Nucleus accumbens (tissue), 56 donors: ENCODE measurements at places on chromosomes 1 and 21.

DNA sequence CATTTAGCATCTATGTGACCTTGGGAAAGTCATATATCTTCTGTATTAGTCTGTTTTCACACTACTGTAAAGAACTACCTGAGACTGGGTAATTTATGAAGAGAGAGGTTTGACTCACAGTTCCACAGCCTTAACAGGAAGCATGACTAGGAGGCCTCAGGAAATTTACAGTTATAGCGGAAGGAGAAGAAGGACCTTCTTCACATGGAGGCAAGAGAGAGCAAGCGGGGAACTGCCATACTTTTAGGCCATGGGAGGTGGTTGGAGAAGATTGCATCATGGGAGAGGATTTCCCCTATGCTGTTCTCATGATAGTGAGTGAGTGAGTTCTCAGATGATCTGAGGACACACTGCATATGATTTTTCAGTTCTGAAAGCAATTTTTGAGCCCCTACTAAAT, 87.9 kb downstream of the CLEC20A start:
- DNase-seq = no peak

DNA sequence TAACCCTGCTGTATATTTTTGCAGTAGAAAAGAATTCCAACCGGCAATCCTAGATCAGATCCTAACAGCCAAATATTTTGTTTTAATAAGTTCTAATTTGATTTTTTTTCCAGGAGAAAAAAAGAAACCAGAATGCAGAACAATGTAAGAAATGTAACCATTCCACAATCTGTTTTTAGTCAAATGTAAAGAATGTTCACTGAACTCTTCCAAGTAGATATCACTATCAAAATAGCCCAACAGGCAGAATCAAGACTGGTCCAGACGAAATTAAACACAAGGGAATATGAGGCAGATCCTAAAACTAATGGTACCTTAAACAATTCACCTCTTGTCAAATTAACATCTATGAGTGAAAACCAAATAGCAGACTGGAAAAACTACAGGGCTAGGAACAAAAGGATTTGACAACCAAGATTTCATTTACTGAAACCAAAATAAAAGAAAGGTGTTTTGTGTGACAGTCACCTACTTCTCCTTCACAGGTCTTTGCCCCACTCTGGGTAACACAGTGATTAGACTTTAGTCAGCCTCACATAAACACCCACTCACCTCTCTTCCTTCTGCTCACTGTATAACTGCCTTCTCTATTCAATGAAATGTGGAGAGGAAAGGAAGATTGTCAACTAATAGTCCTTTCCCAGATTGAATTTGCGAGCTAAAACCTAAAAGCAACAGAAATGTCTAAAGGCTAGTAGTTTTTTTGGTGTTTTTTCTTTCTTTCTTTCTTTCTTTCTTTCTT, 137.9 kb downstream of the FAF1 start:
- no peak for DNase-seq

DNA sequence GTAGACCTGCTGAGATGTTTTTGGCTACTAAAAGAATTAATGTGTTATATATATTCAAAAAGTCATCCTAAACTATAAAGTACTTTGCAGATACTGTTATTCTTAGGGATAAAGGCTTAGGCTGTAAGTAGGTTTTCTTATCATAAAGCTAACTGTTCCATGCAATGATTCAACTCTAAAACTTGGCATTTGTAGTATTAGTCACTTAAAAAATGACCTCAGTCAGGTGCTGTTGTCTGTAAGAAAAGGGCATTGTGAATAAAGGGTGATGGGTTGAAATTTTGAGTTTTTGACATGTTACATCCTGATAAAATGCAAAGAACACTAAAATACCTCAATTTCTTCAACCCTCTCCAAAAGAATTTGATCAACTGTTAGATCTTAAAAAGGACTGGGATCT, 32.9 kb downstream of the ADCY10 start:
- DNase-seq = no peak

- DNase-seq = no peak
Measured at GRCh38 chr1:229941160-229941559, 125.9 kb upstream of the GALNT2 start.
